Activated naive CD4-positive, alpha-beta T cell treated with anti-CD3 and anti-CD28 coated beads, Interleukin-2, amount 10 ng/mL, durations not matched to agents 7 days and 5 days (primary cell): ENCODE measurements at places on chromosomes 1 and 21.

DNA sequence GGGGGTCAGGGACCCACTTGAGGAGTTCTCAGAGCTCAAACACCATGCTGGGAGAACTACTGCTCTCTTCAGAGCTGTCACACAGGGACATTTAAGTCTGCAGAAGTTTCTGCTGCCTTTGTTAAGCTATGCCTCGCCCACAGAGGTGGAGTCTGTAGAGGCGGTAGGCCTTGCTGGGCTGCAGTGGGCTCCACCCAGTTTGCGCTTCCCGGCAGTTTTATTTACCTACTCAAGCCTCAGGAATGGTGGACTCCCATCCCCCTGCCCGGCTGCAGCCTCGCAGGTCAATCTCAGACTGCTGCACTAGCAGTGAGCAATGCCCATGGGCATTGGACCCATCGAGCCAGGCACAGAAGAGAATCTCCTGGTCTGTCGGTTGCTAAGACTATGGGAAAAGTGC lies 706.4 kb downstream of the LRRIQ3 start:
- no peak for DNase-seq

DNA sequence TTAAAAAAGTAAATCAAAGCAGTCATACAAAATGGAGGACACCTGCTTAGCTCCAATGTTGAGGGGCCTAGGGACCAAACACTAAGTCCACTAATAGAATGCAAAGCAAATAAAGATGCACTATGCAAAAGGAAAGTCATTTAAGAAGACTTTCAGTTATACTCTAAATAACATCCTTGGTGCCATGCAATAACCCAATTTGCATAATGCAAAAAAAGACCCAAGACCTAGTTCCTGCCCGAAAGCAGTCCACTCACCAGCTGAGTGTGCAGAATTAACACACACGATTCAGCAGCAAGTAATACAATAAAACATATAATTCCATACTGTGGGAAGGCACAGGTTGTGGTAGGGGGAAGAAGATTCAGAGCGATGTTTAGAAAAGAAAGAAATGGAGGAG lies 101.8 kb downstream of the TGFBR3 start:
- no peak for DNase-seq

- DNase-seq = no peak
Measured at GRCh38 chr1:42613803-42614131, 44.5 kb upstream of the PPIH start.

GRCh38 chr21:33302796-33303195 lies 22.0 kb upstream of the IFNAR1 start:
- no peak for DNase-seq

DNA sequence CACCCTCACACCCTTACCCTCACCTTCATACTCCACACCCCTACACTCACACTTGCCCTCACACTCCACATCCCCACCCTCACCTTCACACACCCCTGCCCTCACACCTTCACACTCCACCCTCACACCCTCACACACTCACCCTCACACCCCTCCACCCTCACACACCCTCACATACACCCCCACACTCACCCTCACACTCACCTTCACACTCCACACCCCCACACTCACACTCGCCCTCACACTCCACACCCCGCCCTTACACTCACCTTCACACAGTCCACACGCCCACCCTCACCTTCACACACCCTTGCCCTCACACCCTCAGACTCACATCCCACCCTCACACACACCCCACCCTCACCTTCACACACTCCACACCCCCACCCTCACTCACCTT lies 43.6 kb upstream of the EDN2 start:
- peak; percentile 6 for DNase-seq
